GM23338 (cell line): ENCODE measurements at places on chromosomes 16 and 17. TPM values are rescaled to one million over a fixed set of nuclear protein-coding genes. Genes with fewer than 3 reads are reported as not detected.

GRCh38 chr17:1979182-1979985, 45.8 kb downstream of the RTN4RL1 start:
- no peak for DNase-seq

- no peak for DNase-seq
These were observed 7.1 kb downstream of the GRN start for GRCh38 chr17:44351961-44352827.

DNA sequence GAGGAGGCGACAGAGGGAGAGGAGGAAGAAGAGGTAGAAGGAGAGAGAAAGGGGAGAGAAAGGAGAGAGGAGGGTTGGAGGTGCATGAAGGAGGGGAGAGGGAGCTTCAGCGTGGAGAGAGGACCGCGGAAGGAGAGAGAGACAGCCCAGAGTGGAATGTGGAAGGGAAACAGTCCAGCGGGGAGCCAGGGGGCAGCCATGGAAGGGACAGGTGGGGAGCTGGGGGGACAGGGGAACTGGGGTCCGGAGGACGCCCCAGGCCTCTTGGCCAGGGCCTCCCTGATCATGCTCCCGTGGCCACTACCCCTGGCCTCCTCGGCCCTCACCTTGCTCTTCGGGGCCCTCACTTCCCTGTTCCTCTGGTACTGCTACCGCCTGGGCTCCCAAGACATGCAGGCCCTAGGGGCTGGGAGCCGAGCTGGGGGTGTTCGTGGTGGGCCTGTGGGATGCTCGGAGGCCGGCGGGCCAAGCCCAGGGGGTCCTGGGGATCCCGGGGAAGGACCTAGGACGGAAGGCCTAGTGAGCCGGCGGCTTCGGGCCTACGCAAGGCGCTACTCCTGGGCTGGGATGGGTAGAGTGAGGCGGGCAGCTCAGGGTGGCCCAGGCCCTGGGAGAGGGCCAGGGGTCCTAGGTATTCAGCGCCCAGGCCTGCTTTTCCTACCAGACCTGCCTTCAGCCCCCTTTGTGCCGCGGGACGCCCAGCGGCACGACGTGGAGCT, 759 bp downstream of the ASPHD1 start:
- peak; percentile 41 for DNase-seq

Gene FOXC2
- total RNA-seq = not detected in 2 replicates

Gene TERB1
- not detected in 2 replicates for total RNA-seq
